ENCODE measurements at places on chromosomes 1 and 21.
A peak's percentile ranks its signal among the peaks of the same experiment; 100 is the strongest.

DNA sequence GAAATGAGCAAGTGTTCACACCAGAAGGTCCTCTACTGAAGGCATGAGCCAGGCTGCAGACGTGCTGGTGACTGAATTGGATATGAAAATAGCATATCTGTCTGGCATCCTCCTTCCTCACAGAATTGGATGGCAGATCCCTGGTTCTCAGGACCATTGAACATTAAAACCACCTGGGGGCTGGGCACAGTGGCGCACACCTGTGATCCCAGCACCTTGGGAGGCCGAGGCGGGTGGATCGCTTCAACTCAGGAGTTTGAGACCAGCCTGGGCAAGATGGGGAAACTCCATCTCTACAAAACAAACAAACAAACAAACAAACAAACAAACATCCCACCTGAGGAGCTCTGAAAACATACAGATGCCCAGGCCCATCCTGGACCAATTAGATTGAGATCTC lies 23.4 kb downstream of the TEX35 start:
- no peak for DNase-seq

GRCh38 chr1:154607106-154607608 lies 829 bp downstream of the ADAR start:
- DNase-seq = no peak

DNA sequence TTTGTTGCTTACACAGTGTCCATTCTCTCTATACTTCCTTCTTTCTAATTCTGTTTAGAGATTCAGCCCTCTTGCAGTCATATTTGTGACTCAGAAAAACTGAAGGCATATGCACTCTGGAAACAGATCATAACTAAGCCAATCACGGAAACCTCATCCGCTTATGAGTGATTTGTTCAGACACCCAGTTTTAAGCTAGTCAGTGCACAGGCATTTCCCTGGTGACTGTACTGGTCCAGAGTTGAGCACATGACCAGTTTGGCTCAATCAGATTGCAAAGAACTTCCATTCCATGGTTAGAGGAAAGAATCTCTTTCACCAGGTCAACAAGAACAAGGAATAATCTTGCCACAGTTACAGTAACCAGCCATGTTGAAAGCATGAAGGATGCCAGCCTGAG lies 69.2 kb upstream of the SGIP1 start:
- no peak for DNase-seq

DNA sequence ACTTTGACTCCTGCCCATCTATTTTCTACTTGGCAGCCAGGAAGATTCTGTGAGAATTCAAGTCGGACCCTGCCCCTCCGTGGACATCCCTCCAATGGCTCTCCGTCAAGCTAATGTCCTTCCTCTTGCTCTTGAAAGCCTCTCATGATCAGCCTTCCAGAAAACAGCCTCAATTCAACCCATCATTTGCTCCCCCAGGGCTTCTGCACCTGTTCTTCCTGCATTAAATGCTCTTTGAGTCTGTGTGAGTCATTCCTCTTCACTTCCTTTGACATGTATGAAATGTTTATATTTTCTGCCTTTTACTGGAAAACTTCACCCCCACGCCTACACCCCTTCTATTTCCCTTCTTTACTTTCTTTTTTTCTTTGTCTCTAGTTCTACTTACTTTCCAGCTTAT lies 734.1 kb upstream of the ZP4 start:
- DNase-seq = no peak

DNA sequence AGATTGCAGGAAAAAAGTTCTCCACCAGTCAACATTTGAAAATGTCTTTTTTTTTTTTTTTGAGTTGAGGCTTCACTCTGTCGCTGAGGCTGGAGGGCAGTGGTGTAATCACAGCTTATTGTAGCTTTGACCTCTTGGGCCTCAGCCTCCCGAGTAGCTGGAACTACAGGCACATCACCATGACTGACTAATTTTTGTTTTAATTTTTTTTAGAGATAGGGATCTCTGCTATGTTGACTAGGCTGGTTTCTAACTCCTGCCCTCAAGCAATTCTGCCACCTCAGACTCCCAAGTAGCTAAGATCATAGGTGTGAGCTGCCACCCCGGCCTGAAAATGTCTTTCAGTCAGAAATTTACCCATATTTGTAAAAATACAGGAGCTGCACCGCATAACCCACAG lies 30.6 kb upstream of the USP24 start:
- no peak for DNase-seq

GRCh38 chr1:202599669-202600431 lies 110.4 kb downstream of the SYT2 start:
- peak; percentile 85 for DNase-seq

DNA sequence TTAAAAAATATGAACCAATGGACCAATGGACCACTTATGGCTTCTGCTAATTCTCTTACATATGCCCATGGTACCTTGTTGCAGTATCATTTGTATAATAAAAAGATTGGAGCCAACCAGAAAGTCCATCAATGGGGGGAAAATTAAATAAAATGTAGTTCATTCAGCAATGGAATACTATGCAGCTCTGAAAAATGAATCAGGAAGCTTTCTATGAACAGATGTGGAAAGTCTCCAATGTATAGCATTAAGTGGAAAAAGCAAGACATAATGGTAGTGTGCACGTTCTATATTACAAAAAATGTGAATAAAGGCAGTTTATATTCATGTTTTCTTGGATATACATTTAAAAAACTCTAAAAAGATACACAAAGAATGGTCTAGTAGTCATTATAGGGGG lies 101.3 kb downstream of the KCNJ15 start:
- DNase-seq = no peak

DNA sequence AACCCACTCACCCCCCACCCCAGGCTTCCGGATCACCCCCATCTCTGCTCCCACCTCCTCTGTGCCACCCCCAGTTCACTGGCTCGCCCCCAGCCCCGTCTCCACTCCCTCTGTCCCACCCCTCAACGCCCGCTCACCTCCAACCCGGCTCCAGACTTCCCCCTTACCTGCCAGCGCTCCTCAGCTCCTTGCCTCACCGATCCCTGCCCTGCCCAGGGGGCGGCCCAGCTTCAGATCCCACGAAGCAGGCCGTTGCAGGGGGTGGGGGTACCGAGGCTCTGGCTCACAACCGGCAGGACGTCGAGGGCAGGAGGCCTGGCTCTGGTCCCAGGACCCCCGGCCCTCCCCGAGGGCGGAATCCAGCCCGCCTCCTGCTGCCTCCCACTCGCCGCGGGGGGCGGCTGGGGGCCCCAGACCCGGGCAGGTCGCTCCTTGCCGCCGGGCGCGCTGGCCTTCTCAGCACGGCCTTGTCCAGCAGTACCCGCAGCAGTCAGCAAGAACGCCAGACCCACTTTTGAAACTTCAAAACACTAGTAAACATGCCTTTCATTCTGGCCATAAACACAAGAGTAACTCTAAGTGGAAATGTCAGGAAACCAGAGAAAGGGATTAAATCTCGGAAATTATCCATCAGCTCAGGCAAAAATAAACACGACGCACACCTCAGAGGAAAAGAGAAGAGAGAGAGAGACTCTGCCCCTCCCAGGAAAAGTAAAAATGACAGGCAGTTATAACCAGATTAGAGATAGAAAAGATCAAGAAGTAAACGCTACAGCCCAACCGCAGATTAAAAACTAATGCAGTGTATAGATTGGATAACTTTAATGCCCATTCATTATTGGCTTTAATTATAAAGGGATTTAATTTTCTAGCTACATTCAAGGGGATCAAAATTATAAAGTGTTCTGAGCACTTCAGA lies 1.0 kb upstream of the FAM89A start:
- DNase-seq = no peak

DNA sequence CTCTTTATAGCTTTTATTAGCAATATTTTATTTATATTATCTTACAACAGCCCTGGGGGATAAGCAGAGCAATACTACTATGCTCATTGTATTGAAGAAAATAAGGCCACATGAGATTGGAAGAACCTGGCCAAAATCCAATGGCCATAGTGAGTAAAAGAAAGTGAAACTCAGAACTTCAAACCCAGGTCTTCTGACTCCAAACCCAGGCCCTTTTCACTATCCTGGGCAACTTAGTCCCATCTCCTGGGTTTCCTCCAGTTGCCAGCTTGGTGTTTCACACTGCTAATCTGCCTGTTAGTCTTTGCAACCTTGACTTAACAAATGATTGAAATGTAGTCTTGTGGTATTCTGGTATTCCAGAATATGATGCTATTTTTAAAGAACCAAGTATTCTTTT lies 22.4 kb upstream of the EXO1 start:
- DNase-seq = no peak

DNA sequence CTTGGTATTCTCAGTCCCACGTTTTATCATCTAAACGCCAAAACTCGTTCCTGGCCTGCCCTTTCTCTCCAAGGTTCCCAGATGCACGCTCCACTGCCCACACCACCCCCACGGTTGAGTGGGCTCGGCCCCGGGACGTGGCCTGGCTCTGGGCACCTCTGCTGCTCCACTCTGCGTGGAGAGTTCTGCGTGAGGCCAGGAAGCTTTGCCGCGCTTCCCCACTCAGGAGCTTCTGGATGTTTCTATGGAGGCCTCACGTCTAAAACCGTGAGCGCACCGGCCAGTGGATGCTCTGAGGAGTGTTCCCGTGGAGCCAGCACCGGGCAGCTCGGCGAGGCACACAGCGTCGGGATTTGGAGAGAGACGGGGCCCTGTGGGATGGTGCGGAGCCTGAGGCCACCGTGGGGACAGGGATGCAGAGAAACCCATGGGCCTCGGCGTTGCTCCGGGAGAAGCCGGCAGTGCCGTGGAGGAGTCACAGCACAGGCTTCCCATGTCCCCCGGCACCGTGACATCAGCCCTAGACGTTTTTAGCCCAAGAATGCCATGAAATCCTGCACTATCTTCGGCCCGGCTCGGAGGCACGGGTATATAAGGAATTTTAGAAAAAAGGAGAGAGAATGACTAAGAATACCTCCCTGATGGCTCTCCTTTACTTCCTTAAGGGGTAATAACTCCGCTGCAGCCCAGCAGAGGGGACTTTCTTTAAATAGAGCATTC lies 125.9 kb downstream of the PRDM16 start:
- no peak for DNase-seq

Data from GM10248 (cell line).